ENCODE measurements at places on chromosomes 2 and 18.

GRCh38 chr2:27408601-27409320, 630 bp downstream of the PPM1G start:
- DNase-seq = peak; percentile 19

DNA sequence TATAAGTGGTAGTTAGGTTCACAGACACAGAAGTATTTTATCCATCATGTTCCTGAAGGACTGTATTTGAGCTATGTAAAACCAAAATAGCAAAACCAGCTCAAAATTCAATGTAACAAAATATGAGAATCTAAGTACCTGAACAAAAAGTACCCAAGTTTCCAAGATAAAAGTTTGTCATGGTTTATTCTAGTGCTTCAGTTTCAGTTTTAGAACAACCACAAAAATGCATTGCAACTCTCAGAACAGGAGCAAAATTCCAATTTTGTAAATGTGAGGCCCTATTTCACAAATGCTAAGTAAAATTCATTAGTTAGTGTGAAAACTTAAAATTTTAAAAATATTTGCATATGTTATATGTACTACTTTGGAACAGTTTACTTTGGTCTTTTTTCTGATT, 5.0 kb upstream of the ALPK2 start:
- DNase-seq = no peak

DNA sequence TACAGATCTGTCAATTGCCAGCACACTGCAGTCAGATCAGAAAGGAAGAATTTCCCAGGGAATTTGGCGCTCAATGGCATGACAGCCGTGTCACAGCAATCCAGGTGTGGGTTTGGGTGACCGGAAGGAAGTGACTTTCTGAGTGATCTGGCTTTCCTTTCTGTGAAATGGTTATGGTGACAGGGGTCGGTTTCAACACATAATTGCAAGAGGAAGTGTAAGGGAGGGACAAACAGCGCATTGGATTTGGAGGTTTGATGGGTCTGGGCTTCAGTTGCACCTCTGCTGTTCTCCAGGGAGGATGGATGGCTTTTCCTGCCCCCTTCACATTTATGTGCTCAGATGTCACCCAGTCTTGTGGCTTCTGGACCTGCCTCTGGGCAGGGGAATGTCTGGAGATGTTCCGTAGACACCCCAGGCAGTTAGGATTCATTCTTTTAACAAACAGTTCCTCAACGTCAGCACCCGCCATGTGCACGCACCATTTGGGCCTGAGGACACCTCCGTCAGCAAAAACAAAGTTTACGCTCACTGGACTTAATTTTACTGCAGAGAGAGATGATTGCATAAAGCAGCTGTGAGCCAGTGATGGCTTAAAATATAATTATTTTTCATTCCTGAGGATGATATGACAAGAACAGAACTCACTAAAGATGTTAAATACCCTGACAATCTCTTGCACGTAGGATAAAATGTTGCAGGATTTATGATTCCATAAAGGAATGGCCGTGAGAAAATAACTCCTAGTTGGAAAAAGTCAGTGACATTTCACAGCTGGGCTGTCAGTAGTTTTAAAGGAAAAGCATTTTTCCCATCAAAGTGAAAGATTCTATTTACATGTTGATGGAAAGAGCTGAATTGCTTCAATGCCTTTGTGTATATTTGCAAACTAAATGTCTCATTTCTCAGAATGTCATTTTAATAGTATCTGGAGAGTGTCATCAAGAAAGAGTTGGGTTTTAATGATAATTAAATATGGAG, 36.9 kb downstream of the MBP start:
- no peak for DNase-seq

GRCh38 chr2:239156516-239157265, 244.1 kb downstream of the HDAC4 start:
- no peak for DNase-seq

DNA sequence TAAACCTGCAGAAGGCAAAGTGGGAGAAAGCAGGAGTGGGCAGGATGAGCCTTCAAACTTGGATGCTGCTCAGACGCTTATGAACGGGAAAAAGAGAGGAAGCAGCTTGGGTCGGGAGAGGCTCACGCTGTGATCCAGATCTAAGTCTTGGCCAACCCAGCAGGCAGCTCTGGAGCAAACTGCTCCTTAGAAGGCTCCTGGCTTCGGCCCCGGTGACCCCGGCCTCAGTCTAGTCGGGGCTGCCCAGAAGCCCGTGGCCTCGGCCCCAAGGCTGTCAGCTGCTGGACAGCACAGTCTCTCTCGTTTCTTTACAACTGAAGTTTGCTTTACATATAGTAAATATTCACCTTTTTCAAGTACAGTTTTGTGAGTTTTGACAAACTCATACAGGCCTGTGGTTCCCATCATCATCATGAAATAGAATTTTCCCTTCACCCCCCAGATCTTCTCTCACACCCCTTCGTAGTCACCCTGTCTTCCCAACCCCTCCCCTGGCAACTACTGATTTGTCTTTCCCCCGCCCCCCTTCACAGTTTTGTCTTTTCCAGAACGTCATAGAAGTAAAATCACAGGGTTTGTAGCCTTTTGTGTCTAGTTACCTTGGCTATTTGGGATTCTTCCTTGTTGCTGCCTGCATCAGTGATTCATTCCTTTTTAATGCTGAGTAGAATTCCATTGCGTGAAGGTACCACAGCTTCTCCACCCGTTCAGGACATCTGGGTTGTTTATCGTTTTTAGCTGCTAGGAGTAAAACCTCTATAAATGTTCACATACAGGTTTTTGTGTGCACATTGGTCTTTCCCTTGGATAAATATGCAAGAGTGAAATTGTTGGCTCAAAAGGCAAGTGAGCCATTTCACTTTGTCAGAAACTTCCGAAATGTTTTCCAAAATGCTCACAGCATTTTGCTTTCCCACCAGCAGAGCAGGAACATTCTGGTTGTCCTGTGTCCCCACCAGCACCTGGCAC, 35.1 kb downstream of the MYO7B start:
- no peak for DNase-seq

- no peak for DNase-seq
Observed at GRCh38 chr2:43444989-43445645, 150.7 kb downstream of the THADA start.

GRCh38 chr2:10700078-10700803, 10.5 kb upstream of the NOL10 start:
- DNase-seq = no peak

DNA sequence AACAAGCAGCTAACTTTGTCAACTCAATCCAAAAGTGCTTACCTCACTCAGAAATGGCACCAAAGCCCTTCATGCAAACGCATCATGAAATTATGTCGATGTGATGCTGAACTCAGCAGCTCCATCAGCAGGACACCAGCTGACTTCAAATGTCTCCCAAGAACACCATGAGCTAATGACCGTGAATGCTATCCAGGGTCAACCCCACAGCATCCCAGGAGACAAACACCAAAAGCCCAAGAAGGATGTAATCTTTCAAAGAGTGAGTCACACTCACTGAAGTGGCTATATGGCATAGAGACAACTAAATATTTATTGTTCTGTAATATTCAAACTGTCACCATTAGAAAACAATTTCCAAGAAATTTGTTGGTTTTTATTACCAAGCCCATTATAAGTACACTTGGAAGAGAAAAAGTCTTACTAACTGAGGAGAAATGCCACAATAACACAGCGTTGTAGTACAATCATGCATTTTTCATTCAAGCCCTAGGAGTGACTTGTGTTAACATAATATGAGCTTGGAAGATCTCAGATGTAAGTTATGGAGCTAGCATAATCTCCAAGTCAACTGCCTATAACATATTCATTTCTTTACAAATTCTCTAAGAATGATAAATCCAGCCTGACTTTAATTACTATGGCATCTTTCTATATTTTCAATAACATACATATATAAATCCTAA, 165.0 kb upstream of the CCDC68 start:
- DNase-seq = no peak

DNA sequence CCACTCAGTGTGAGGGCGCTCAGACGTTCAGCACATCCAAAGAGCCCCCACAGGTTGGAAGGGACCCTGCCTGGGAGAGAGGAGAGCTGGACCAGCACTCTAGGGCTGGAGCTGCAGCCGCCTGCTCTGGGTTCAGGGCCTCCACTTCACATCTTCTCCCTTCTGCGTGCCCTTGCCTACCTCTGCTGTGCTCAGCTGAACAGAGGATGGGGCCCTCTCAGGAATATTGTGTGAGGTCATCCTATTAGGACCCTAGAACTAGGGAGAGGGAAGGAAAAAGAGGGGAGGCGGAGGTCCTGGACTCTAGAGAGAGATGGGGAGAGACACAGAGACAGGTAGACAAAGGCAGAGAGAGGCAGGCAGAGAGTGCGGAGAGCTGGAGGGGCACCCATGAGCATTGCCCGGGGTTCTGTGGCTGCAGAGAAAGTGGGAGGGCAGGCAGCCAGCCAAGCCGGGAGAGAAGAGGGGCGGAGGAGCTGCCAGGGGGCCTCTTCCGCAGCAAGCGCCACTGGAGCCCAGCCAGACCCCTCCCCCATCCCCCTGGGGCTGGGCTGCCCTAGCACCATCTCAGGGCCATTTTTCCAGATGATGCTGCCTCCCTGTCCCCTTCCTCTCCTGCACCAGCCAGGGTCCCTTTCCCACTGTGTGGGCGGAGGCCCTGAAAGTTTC, 8.3 kb upstream of the TNS1 start:
- DNase-seq = no peak

DNA sequence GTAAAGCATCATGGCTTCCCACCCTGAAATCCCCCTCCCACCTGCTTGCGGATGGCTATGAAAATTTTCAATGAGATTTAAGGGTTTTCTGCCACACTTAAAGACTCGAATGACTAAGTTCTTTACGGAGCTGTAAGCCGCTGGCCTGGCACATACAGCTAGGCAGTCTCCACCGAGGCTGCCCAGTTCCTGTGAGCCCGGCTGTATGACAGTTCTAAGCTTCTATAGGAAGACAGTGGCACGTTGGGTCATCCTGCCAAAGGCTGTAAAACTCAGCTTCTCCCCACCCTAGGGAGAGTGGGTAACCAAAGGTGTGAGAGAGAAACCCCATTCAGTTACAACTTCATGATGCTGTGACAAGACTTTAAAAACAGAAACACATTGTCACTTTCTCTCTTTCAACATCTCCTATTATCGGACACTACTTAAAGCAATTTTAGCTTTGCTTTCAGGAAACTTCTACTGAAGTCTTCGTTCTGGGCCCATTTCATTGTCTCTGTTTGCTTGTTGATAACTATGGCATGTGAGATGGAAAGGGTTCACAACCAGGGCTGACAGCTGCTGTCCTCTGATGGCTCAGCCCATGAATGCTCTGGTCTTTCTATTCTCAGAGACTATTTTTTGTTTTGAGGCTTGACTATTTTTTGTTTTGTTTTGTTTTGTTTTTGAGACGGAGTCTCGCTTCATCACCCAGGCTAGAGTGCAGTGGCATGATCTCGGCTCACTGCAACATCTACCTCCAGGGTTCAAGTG, 7.1 kb downstream of the CASP8 start:
- DNase-seq = no peak

DNA sequence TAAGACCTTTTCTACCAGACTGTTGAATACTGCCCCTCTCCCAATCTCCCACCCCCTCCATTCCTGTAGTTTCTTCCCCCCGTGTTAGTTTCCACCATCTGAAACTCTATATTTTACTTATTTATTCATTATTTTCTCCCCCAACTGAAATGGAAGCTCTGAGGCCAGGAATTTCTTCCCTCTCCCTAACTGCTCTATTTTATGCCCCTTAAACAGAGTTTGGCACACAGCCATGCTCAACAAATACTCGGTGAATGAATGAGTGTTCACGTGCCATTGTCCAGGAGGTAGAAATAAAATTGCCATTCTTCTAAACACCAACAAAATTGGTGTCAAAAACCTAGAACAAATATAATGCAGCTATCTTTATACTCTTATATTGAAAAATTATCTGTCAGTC, 5.6 kb downstream of the ITGB1BP1 start:
- no peak for DNase-seq

DNA sequence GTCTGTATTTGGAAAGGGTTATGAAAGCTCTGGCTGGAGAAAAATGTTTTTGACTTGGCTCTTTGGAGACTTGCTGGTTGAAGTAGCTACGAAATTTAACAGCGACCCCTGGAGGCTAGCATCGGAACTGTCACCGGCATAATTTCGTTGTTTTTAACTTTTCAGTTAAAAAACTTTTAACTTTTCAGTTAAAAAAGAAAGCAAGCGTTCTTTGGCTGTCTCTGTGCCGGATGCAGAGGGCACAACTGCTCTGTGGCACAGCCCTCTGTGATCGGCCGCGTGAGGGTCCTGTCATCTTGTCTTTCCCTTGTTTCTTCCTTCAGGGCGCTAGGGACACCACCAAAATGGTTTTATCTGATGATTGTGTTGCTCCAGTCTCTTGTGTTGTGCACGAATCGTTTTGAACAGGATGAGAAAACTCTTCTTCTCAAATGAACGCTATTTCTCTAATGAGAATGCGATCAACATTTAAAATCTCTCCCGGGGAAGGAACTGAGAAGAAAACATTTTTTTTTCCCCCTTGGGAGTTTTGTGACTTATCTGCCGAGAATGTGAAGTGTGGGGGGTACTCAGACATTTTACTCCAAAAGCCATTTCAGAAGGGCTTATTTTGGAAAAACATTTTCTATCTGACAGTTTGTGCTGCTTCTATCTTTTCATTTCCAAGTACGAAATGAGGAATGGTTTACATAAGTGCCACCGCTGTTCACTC, 57.1 kb downstream of the ADCYAP1 start:
- DNase-seq = peak; percentile 11

- DNase-seq = no peak
Observed at GRCh38 chr2:173446722-173447121, 92.0 kb downstream of the CDCA7 start.

DNA sequence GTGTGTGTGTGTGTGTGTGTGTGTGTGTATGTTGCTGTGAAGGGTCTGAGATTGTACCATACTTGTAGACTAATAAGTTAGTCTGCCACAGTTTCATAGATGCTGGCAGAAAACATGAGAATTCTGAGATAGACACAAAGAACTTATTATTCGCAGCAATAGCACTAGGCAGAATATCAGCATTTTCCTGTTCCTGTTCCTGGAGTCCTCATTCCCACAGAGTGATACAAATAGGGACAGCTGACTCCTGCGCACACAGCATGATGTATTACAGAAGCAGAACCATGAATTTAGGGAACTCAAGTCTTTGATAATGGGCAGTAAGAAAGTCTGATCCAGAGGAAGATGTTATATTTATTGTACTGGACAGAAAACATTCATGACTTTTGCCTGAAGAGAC, 1466.3 kb downstream of the DPP10 start:
- no peak for DNase-seq

- no peak for DNase-seq
Observed at GRCh38 chr2:197377670-197378069, 57.2 kb downstream of the SF3B1 start.

GRCh38 chr2:150135223-150135883, 352.1 kb downstream of the RND3 start:
- DNase-seq = no peak

GRCh38 chr18:45651275-45651674, 36.0 kb downstream of the SLC14A2 start:
- DNase-seq = no peak

DNA sequence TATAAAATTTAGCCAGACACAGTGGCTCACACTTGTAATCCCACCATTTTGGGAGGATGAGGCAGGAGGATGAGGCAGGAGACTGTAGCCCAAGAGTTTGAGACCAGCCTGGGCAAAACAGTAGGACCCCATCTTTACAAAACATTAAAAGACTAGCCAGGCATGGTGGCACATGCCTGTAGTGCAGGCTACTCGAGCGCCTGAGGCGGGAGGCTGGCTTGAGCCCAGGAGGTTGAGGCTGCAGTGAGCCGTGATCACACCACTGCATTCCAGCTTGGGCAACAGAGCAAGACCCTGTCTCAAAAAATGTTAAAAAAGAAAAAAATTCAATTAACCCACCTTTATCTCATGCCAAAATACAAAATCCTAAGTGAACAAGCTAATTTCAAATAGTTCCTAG, 4.0 kb downstream of the REV1 start:
- no peak for DNase-seq

- no peak for DNase-seq
Observed at GRCh38 chr2:207727261-207727660, 15.8 kb downstream of the CCNYL1 start.
